HL-60 (cell line): ENCODE measurements at places on chromosomes 6 and 20.

DNA sequence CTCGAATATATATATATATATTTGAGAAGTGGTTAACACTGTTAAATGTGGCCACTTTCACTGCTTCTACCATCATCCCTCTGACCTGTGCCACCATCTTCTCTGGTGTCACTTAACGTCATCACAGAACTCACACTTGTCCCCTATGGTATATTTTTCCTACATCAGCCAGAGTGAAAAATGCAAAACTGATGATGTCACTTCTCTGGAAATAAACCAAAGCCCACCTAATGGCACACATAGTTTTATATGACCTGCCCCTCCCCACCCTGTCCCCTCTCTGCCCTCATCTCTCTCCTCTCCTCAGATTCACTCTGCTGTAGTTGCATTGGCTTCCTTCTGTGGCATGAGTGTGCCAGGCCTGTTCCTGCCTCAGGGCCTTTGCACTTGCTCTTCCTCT is 63.9 kb upstream of the IFNGR1 start:
- DNase-seq: no peak

DNA sequence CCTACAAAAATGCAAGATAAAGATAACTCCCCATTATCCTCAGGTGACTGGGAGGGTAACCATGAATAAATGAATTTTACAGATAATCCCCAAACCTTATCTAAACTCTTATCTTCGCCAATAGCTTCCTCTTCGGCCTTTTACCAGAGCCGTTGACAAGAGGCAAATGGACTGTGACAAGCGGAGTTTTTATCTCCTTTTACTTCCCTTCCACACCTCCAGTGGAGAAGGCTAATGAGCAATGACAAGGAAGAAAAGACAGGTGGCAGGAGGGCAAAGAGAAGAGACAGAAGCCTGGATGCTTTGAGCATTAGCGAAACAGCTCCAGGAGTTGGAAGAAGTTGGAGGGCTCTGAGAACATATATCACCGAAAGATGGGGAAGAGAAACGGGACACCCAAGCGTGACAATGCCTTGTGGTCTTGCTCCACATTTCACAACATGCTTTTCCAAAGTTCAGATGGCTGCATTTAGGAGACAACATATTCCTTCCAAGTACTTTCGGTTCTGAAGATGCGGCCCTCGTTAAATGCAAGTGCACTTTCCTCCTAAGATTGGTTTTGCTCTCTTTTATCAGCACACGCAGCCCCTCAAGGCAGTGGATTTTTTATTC is 69.2 kb downstream of the PRDM1 start:
- no peak for DNase-seq

DNA sequence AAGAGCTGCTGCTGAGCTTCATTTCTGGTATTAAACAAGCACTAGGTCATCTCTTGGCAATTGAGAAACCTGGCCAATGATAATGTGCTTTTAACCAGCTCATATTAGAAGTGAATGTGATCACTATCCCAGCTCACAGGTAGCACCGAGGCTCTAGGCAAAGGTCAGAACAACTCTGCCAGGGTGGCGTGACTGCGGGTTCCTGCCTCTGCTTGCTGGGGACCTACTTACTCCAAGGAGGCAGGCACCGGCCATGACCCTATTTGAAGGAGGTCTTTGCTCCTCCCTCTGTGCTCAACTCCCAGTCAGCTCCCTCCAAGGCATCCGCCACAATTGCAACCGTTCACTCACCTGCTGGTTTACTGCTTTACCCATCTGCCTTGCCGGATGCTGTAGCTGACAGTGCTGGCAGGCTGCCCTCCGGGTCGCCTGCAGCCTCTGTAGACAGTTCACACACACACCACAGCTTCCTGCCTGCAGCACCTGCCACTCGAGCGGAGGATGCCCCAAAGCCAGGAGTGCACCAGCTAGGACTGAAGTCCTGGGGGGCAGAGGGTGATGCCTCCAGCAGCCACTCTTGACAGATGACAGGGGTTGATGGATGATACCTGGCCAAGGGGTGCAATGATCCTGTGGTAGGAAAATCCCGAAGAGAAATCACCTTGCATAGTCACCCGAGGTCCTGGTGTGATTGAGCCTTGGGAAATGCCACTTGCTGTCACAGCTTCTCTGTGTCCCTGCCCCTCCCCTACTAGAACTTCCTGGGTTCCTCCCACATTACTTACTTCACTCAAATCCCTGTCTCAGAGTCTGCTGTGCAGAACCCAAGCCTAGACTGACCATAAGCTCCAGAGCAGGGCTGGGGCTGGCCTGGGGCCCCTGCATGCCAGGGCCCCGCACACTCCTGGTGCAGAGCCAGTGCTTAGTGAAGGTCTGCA is 8.8 kb upstream of the VSX1 start:
- DNase-seq: no peak

- no peak for DNase-seq
Measured at GRCh38 chr6:160435935-160436334, 87.8 kb downstream of the SLC22A3 start.

- DNase-seq: no peak
Measured at GRCh38 chr6:1872649-1873131, 263.0 kb downstream of the FOXC1 start.
